Hematopoietic multipotent progenitor cell treated with erythropoietin and hydrocortisone succinate and interleukin-3 and kit ligand, for 8 days (in vitro differentiated cells): ENCODE measurements at places on chromosomes 16 and 17.
A peak's percentile ranks its signal among the peaks of the same experiment; 100 is the strongest.

DNA sequence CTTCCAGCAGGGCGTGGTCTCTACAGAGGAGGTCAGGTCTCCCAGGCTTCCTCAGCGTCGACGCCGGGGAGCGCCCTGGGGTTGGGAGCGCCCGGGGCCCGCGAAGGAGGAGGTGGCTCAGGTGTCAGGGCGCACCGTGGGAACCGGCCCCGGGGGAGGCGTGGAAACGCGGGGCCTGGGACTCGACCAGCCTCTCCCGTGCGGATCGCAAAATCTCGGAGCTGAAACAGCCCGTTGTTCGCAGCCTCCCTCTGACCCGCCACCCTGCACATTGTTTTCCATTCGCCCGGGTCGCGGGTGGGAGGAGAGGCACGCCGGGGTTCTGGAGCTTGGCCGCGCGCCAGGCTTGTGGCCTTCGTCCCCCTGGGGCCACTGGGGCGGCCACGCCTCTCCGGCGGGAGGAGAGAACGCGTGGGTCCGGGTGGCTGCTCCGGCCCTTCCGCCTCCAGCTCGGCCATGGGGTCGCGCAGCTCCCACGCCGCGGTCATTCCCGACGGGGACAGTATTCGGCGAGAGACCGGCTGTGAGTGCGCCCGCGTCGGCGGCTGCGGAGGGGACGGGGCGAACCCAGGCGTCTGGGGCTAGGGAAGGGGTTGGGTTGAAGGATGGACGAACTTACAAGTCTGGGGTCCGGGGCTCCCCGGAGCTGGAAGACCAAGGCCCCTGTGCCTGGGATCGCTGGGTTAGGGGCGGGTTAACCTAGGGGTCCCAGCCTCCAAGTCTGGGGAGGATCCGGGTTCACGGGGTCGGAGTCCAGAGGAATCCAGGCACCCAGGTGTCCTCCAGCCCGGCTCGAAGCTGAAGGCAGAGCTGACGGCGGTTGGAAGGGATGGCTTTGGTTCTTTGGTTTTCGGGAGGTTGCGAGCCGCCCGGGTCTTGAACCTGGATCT is at the start of gene CHP2:
Gene CHP2 (plus strand): TSS at position 433 of the 890 bp plus-strand sequence. CDS start 24 bp downstream, at position 457.
- DNase-seq: no peak

GRCh38 chr16:6510261-6510660 is 822.4 kb upstream of the RBFOX1 start:
- DNase-seq: no peak

DNA sequence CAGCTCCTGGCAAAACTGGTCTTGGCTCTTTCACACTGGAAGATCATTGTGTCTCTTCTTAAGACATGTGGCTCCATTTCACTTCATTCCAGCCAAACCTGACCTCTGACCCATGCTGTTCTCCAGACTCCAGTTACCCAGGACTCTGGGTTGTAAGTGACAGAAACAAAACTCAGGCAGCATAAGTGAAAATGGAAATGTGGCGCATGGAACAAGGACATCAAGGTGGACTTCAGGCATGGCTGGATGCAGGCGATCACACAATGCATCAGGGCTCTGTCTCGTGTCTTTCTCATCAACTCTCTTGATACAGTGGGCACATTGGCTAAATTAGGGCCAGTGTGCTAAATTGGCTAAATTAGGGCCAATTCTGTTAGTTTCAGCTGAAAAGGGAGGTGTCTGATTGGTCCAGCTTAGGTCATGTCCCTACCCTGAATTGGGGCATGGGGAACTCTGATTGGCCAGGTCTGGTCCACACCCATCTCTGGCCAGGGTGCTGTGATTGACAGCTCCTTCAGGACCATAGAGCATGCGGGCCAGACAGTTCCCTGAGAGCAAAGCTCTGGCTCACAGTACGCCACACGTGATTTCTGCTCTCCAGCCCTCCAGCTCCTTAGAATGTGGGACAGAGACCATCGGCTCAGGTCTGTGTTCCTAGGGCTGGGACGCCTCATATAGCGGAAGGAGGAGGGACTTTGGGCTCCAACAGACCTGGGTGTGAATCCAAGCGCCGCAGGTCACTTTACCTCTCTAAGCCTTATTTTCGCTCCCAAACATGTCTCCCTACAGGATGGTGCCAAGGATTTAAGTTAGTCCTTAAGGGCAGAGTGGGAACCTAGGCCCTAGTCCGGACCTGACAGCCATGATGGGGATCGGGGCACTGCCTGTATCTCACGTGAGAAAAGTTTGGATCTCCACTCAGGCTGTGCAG is 17.5 kb downstream of the SOCS1 start:
- no peak for DNase-seq

DNA sequence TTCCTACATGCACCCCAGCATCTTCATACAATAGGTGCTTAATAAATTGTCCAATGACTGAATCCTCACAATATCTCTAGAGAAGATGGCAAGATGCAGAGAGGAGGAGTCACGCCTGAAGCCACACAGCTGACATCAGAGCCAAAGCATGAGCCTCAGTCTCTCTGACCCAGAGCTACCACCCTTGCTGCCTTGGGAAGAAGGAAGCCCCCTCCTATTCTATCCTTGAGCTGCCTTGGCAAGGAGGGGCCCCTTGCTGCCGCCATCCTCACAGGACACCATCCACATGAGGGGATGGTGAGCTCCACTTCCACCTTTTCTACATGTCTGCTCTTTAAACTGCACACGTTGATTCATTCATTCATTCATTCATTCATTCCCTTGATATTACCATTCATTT is 37.0 kb upstream of the C16orf78 start:
- no peak for DNase-seq

GRCh38 chr17:17382971-17383370 is 79.8 kb downstream of the NT5M start:
- no peak for DNase-seq

- no peak for DNase-seq
Observed at GRCh38 chr16:46911038-46911437, 26.9 kb downstream of the GPT2 start.

- no peak for DNase-seq
Observed at GRCh38 chr16:64974381-64974780, 147.5 kb downstream of the CDH11 start.

GRCh38 chr17:43024407-43025289 is at the start of gene RND2:
Gene RND2, plus strand, starts transcription at chr17:43025231. Its CDS starts 117 bp downstream, at chr17:43025348.
- DNase-seq: peak; percentile 97

DNA sequence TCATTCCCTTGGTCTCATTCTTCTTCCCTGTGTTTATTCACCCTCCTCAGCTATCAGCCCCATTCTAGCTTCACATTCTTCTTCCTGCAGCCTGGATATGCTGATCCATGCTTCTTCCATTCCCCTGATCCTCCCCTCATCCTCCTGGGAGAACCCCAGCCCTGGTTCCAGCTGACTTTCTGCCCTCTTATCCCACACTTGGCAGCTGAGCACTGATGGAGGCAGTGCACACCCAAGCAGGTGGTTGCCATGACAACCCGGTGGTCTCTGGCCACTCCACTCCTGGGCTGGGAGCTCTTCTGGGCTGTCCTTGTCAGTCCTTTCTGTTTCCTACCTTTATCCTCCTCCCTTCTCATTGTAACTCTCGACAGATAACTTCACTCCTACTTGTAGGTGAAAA is 16.7 kb upstream of the TUBG2 start:
- no peak for DNase-seq

GRCh38 chr16:12240036-12240435 is 263.5 kb downstream of the SNX29 start:
- no peak for DNase-seq

DNA sequence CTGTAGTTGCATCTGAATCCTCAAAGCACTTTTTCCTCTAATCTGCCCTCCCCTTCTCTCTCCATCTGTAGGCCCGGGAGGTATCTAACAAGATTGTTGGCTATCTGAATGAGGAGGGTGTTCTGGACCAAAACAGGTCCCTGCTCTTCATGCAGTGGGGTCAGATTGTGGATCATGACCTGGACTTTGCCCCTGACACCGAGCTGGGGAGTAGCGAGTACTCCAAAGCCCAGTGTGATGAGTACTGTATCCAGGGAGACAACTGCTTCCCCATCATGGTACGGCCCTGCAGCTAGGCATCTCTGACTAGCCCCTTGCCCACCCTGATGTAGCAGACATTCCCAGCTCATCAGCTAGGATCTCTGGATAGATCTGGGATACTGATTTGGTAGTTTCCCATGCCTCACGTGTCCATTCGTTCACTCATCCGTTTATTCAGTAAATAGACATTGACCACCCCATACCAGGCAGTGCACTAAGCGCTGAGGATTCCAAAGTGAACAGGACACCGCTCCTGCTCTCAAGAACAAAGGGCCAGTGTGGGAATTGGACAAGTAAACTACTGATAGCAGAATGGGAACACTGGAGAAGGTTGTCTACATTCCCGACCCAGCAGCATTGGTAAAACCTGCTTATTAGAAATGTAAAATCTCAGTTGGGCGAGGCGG is 12.1 kb downstream of the LPO start:
- no peak for DNase-seq

DNA sequence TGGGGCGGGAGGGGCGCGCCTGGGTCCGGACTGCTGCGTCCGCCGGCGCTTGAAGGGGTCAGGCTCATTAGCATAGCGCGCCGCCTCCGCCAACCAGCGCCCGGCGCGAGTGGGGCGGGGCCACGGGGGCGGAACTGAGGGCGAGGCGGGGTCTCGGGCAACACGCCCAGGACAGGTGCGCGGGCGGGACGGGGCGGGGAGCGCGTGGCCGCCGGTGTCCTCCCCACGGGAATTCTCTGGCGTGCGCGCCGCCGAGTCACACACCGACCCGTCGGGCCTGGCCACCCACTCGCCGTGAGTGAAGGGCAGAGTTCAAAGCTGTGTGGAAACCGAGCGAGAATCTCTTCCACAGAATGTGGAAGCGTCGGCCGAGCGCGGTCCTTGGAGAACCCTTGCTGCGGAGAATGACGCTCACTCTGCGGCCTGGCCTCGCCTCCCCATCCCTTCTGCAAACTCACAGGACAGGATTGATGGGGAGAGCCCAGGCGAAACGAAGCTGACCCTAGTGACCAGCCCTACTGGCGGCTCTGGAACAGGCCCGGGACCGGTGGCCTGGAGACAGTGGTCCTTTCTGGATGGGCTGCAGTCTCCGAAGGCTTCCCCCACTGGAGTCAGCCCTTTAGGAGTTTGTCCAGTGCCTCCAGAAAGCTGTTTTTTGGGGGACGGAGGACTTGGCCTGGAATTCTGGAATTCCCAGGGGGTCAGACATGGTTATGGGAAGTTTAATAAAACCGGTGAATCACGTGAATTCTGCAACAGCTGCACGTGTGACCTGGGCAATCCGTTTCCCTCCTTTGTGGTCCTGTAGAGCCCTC is at the start of gene SNAI3:
Gene SNAI3 (minus strand): TSS at position 69 of the 815 bp plus-strand sequence. CDS start 101 bp downstream, outside the sequence.
- peak; percentile 58 for DNase-seq

- no peak for DNase-seq
Observed at GRCh38 chr16:4086153-4086552, 30.1 kb downstream of the ADCY9 start.

- DNase-seq: no peak
Observed at GRCh38 chr17:62737513-62737912, 70.6 kb downstream of the MARCHF10 start.

GRCh38 chr16:526181-527014 is 1.1 kb upstream of the CAPN15 start:
- peak; percentile 80 for DNase-seq
